Endothelial cell of coronary artery (primary cell): ENCODE measurements at places on chromosomes 13 and 19. TPM values are rescaled to one million over a fixed set of nuclear protein-coding genes. Genes with fewer than 3 reads are reported as not detected.

ZNF90 gene
- 0.94 TPM in 1 of 2 replicates, not detected in the other for total RNA-seq

FPR1 gene
- not detected in 2 replicates for total RNA-seq

MTIF3 gene
- 36.8 and 50.2 TPM in 2 replicates for total RNA-seq

ANGPTL8 gene
- total RNA-seq: not detected in 2 replicates

KLK6 gene
- total RNA-seq: 0.09 TPM in 1 of 2 replicates, not detected in the other

KCNN1 gene
- under 0.01 and 0.09 TPM in 2 replicates for total RNA-seq

TMIGD2 gene
- total RNA-seq: not detected in 2 replicates

NCAN gene
- not detected in 2 replicates for total RNA-seq

CNMD gene
- total RNA-seq: not detected in 2 replicates

NEK5 gene
- total RNA-seq: 0.09 TPM in 2 replicates

ZNF527 gene
- 3.8 and 5.8 TPM in 2 replicates for total RNA-seq

NFILZ gene
- total RNA-seq: not detected in 2 replicates

GNA15 gene
- under 0.01 TPM in 1 of 2 replicates, not detected in the other for total RNA-seq

TEKTIP1 gene
- not detected in 2 replicates for total RNA-seq

ZSCAN4 gene
- total RNA-seq: not detected in 2 replicates

SHISA2 gene
- 3.1 and 8.5 TPM in 2 replicates for total RNA-seq

RRAS gene
- total RNA-seq: 26.4 and 63.0 TPM in 2 replicates

PLPPR3 gene
- total RNA-seq: 0.19 and 0.36 TPM in 2 replicates

C19orf25 gene
- 15.6 and 21.6 TPM in 2 replicates for total RNA-seq

EFNB2 gene
- total RNA-seq: 50.2 and 129 TPM in 2 replicates

FPR3 gene
- under 0.01 and 2.4 TPM in 2 replicates for total RNA-seq

CYP2F1 gene
- not detected in 2 replicates for total RNA-seq

CEACAM4 gene
- not detected in 2 replicates for total RNA-seq
